ENCODE measurements at places on chromosomes 4 and X.

- no peak for DNase-seq
Measured at GRCh38 chrX:72105436-72105835, 26.3 kb downstream of the RTL5 start.

GRCh38 chrX:13605611-13606010 lies 36.2 kb downstream of the EGFL6 start:
- DNase-seq: no peak

GRCh38 chrX:16160729-16161128 lies 6.6 kb upstream of the MAGEB17 start:
- DNase-seq: no peak

DNA sequence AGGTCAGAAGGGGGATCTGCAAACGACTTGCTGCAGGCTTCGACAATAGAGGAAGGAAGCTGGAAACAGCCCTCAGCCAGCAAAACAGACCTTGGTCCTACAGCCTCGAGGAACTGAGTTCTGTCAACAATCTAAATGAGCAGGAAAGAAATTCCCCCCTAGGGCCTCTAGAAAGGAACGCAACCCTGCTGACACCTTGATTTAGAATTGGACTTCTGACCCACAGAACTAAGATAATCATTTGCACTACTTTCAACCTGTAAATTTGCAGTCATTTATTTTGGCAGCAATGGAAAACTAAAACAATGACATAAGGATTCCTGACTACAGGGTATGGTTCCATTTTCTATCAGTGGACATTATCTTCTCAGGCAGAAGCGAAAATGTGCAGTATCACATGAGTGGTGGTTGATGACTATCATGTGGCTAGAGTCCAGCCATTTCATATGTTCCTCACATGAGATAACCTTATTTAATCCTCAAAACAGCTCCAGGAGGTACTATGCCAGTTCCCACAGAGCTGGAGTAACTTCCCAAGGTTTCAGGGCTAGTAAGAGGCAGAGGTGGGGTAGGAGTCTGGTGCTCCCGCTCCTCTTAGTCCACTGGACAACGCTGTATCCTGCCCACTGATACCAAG lies 61.6 kb downstream of the SAT1 start:
- no peak for DNase-seq

GRCh38 chrX:100747090-100747489 lies 15.2 kb upstream of the SYTL4 start:
- no peak for DNase-seq

GRCh38 chrX:46408553-46409407 lies 136.4 kb downstream of the ZNF674 start:
- peak; percentile 49 for DNase-seq

Measured in NT2/D1 (cell line).